ENCODE measurements at places on chromosomes 1 and 21.

GRCh38 chr1:84969489-84970250 lies 27.2 kb downstream of the MCOLN2 start:
- DNase-seq = no peak

DNA sequence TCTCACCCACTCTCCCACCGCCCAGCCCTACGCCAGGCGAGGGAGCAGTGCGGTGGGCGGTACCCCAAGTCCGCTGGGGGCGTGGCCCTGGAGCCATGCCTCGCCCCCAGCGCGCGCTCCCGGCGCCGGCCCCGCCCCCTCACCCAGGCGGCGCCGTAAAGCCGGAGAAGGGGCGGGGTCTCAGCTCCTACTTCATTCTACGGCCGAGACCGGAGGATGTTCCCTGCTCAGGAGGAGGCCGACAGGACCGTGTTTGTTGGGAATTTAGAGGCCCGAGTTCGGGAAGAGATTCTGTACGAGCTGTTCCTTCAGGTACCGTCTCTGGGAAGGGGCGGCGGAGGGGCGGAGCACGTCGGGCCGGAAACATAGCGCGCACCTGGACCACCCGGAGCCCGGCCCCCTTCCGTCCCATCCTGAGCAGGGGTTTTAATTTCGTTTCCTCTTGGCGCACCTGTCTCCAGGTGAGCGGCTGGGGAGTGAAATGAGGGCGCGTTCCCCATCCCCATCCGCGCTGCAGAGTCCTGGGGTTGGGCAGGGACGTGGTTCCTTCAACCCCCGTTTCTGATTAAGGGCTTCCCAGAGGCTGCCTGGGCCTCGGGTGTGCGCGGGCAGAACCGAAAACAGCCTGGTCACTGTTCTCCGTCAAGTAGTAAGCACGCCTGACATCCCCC lies at the start of gene RBM11:
RBM11 (plus strand) TSS at position 187 of the 671 bp plus-strand sequence; CDS start at position 217, 30 bp downstream.
- peak; percentile 84 for DNase-seq

GRCh38 chr1:43492826-43493225 lies 37.9 kb upstream of the PTPRF start:
- DNase-seq = no peak

DNA sequence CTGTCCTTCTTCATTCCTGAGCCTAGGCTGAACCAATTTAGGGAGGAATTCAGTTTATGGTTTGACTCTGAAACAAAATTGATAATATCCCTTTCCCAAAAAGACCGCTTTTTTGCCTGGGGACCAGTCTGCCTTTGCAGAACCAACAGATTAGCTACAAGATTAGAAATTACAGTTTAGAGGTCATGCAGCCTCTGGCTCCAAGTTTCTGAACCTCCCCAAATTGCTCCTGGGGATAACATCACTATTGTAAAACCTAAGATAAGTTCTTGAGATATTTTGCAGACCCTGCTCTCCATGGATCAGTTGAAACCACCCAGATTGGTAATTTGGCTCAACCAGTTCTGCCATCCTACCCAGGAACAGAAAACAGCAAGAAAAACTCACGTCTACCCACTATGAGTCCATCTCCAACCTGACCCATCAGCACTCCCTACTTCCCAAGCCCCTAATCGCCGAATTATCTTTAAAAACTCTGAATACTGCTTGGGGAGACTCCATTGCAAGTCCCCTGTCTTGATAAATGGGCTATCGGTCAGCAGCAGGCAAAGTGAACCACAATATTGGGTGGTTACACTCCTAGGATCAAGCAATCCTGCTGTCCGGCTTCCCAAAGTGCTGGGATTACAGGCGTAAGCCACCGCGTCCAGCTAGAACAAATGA lies 605 bp upstream of the RABGGTB start:
- DNase-seq = no peak

- no peak for DNase-seq
Measured at GRCh38 chr1:29381426-29381825, 145.1 kb downstream of the PTPRU start.

DNA sequence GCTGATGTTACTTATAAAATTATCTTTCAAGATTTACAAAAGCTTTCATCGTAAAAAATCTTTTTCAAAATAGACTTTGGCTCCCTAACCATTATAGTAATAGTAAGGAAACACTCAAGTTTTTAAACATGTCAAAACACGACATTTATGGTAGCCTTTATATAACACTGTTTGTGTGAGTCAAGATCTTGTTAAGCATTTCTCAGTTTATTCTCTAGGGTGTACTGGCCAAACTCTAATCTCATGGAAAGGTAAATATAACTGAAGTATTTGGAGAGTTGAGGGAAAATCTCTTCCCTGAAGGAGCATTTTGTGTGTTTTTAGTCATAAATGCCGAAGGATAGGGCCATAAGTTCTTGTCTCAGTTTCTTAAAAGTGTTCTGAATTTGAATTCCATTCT lies 790.9 kb upstream of the NCAM2 start:
- no peak for DNase-seq

- no peak for DNase-seq
Measured at GRCh38 chr21:32279377-32279680, 480 bp upstream of the MIS18A start.

- DNase-seq = no peak
Measured at GRCh38 chr1:85867189-85867588, 159.0 kb upstream of the ZNHIT6 start.

- DNase-seq = no peak
Measured at GRCh38 chr1:24344090-24344742, 25.1 kb downstream of the GRHL3 start.

- DNase-seq = no peak
Measured at GRCh38 chr1:14240265-14240664, 358.2 kb upstream of the KAZN start.

DNA sequence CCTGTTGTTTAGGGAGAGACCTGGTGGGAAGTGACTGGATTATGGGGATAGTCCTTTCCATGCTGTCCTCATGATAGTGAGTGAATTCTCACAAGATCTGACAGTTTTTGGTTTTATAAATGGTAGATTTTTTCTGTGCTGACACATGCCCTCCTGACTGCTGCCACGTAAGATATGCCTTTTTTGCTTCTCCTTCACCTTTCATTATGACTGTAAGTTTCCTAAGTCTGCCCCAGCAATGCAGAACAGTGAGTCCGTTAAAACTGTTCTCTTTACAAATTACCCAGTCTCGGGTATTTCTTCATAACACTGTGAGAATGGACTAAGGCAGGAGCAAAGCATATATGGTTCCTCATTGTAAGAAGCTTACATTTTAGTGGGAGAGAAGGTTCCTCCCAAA lies 1727.2 kb downstream of the NCAM2 start:
- no peak for DNase-seq

- no peak for DNase-seq
Measured at GRCh38 chr1:201582705-201583442, 43.9 kb downstream of the NAV1 start.

- no peak for DNase-seq
Measured at GRCh38 chr1:223645903-223646302, 19.6 kb downstream of the CAPN8 start.

DNA sequence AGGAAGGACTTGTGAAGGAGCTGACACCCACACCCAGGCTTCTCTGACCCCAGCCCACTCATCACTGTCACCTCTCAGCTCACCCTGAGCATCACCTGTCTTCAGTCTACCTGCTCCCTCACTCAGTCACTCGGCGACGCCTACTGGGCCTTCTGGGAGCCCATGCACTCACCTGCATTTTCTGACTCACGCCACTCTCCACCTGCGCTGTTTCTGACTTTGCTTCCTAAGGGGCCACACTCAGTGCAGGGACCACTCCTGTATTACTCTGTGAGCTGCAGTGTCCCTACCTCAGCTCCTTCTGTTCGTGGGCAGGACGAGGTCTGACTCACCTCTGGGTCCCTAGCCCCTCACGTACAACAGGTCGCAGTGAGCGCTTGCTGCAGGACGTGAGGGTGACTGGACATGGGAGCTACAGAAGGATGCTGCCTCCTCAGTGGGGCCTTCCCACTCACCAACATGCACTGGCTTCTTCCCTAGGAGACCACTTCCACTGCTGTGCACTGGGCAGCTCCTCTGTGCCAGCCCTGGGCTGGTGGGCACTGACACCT lies 102.3 kb downstream of the GLIS1 start:
- no peak for DNase-seq

GRCh38 chr1:7010534-7011200 lies 225.4 kb downstream of the CAMTA1 start:
- DNase-seq = no peak

DNA sequence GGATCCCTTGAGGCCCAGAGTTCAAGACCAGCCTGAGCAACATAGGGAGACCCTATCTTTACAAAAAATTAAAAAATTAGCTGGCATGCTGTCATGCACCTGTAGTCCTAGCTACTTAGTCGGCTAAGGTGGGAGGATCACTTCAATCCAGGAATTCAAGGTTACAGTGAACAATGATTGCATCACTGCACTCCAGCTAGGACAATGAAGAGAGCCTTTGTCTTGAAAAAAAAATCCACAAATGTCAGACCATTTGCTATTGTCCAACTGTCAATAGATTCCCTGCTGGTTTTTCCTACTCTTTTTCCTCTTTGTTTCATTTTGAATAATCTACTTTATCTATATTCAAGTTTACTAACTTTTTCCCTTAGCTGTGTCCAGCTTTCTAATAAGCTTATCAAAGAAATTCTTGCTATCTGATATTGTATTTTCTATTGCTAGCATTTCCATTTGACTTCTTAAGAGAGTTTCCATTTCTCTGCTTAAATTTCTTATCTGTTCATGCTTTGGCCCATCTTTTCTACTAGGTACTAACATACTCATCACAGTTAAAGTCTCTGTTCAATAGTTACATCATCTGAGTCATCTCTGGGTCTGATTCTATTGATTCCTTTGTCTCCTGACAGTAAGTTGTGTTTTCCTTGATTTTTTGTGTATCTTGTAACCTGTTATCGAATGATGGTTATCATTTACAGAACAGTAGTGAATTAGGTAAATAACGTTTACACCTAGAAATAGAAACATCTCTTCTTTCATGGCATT lies 14.8 kb downstream of the MT1HL1 start:
- no peak for DNase-seq

DNA sequence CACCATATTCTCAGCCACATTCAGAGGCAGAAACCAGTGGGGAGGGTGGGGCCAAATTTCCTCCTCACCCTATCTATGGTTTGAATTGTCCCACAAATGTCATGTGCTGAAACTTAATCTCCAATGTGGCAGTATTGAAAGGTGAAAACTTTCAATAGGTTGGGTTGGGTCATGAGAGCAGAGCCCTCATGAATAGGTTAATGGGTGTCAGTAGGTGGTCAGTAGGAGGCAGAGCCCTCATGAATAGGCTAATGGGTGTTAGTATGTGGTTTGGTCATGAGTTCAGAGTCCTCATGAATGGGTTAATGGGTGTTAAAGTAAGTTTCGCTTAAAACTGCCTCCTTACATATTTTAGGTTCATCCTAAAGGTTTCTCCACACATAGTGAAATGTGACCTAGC lies 170.0 kb downstream of the FCRL5 start:
- DNase-seq = no peak

DNA sequence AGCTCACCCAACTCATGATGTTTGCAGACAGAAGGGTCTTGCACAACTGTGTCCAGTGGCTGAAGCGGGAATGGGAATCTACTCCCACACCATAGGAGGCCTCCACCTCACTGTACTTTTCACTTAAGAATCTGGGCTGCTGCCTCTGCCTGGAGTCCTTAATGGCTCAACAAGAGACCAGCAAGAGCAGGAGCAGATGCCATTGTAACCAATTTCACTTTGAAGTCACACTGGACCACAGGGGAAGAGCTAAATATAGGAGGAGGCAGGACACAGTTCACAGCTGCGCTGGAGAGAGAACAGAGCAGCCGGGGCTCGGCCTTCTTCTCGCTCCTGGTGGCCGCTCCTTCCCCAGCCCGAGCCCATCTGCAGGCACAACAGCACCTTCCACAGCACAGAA lies 120.4 kb downstream of the SIPA1L2 start:
- no peak for DNase-seq

- no peak for DNase-seq
Measured at GRCh38 chr1:58804853-58805565, 21.2 kb upstream of the JUN start.

GRCh38 chr1:10594595-10595223 lies 120.0 kb downstream of the PEX14 start:
- DNase-seq = no peak

DNA sequence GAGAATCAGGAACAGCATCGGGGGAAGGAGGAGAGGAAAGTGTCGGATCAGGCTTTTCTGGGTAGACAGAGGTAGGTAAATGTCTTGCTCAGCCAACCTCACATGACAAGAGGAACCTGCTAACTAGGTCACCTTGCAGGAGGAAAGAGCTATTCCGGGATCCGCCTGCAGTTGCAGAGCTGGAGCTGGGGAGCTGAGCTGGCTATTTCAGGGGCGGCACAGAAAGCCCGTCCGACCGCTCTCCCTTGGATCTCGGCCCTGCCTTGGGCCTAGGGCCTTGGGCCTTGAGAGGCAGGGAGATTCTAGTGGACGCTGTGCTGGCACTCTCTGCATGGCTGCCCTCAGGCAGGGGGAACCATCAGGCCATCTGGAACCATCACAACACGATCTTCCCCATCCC lies 56.5 kb upstream of the CTPS1 start:
- DNase-seq = no peak

- no peak for DNase-seq
Measured at GRCh38 chr1:81848880-81849682, 48.3 kb downstream of the ADGRL2 start.

DNA sequence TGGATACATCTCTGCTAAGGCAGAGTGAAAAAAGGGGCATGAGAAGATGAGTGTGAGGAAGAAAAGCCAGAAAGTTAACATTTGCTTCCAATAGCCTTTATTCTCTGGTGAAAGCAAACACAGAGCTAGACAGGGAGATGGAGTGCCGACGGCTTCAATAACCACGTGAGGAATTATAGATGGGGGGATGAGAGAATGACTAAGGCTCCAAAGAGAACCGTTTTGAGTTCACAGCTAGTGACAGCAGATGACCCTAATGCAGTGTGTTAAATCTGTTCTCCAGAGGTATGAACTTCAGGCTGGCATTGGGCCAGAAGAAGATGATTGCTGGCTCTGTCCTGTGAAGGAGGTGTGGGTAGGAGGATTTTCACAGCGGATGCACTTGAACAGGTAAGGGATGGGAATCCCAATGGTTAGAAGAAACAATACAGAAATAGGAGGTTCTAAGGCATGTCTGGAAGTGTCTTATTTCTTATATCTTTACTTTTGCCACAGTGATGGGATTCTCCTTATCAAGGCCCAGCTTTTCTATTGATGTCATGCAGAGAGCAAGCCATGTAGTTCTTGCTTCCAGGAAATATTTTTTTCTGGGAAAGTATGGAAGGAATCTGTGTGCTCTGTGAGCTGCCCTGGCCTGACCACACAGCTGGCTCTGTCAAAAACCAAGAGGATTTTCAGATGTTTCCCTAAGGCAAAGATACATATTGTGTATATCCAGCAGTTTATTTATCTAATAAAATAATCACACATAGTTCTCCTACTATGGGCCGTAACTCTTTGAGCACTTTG lies 573.8 kb downstream of the LTN1 start:
- no peak for DNase-seq

- DNase-seq = no peak
Measured at GRCh38 chr21:45562402-45562801, 20.2 kb upstream of the SLC19A1 start.

GRCh38 chr1:116962987-116963639 lies 38.4 kb upstream of the CD101 start:
- DNase-seq = peak; percentile 56

Measured in KBM-7 (cell line).